ENCODE measurements at places on chromosomes 1 and 21. TPM values are rescaled to one million over a fixed set of nuclear protein-coding genes. Genes with fewer than 3 reads are reported as not detected.
A peak's percentile ranks its signal among the peaks of the same experiment; 100 is the strongest.

GRCh38 chr1:236123563-236123962 is 18.8 kb upstream of the GPR137B start:
- DNase-seq, result no peak

DNA sequence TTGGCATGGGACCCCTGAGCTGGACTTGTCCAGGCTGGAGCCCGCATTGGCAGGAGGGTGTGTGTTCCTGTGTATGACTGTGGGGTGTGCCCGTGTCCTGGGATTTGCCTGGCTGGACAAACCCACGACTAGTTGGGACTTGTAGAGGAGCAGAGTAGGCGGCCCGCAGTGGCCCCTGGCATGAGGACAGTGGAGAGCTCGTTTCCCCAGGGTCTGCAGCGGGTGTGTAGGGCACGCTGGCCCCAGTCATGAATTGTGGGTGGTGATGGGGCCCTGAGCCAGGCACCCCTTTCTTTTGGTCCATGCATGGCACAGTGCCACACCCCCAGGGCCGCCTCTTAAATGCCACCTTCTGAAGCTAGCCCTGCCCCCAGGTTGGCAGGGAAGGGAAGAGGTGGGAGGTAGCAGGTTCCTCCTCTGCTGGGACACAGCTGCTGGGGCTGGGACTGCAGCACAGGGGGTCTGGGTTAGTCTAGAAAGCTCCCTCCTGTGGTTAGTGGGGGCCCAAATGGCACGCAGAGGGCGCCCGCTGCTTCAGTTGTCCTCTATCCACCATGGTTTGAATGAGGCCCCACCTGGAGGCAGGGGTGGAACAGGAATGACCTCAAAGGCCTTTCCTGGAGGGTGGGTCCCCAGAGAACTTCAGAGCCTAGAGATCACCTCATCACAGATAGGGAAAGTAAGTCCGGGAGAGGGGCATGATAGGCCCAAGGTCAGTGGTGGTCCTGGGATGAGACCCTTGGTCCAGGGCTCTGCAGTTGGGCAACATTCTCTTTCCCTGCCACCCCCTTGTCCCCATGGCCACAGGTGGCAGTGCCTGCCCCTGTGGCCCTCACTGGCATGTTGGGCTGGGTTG is 4.1 kb downstream of the CROCC start:
- DNase-seq, result no peak

DNA sequence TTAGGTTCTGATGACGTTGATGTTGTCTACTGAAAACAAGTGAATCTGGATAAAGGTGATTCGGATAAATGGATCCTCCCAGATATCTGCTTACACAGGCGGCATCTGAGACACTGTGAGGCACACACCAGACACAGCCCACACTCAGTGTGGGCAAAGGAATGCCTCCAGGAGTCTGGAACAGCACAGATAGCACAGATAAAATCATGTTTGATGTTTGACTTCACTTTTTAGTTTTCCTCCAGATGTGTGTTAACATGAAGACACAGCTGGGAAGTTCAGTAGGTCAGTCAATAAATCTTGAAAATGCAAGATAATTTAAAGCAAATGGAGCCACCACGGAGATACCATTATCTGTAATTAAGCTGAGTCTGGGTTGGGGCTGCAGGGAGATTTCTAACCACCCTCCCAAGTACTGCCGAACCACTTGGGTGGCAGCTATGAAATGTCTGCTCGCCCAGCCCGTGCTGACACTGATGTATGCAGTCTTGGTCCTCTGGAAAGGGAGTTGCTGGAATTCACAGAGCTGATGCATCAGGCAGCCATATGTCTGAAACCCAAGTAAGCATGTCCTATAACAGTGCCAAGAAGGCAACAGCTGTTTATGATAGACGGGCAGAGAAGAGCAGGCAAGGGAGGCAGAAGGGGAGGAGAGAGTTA is 11.7 kb downstream of the CAPN9 start:
- no peak for DNase-seq

The IFI6 gene
- 108 TPM for total RNA-seq

- DNase-seq, result no peak
These were observed 7.3 kb downstream of the SKI start for GRCh38 chr1:2235300-2235998.

GRCh38 chr1:231053493-231054162 is 13.6 kb upstream of the FAM89A start:
- peak; percentile 45 for DNase-seq

- no peak for DNase-seq
These were observed 42.7 kb downstream of the GIPC2 start for GRCh38 chr1:78088486-78088885.

GRCh38 chr1:54425152-54425584 is 19.0 kb upstream of the SSBP3 start:
- no peak for DNase-seq

GRCh38 chr1:119312500-119312899 is 56.1 kb upstream of the HAO2 start:
- no peak for DNase-seq

- DNase-seq, result no peak
These were observed 48.2 kb downstream of the RAB3B start for GRCh38 chr1:51942281-51942680.

The F13B gene
- total RNA-seq, result not detected

The AURKAIP1 gene
- total RNA-seq, result 117 TPM

The LCE3D gene
- not detected for total RNA-seq

The AGL gene
- total RNA-seq, result 20.6 TPM
